ENCODE measurements at places on chromosomes 6 and 20.

DNA sequence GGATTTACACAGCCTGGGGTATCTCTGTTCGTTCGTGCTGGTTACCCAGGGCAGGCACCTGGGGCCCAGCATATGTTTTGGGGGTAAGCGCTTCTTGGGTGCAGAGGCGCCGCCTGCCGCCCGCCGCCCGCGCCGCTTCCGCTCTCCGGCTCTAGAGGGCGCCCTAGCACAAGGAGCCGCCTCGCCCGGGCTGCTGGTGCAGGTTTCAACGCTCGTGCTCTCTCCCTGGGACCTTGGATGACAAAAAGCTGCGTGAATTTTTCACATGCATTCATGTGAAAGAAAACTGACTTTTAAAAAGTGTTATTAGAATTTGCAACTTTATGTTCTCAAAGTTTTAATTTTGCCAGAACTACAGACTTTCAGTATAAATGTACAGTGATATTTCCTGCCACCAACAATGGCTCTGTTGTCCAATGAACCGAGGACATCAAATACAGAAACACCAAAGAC is 32.5 kb downstream of the PRR18 start:
- peak; percentile 81 for DNase-seq

- DNase-seq: no peak
Measured at GRCh38 chr6:110728501-110728900, 86.8 kb downstream of the CDK19 start.

DNA sequence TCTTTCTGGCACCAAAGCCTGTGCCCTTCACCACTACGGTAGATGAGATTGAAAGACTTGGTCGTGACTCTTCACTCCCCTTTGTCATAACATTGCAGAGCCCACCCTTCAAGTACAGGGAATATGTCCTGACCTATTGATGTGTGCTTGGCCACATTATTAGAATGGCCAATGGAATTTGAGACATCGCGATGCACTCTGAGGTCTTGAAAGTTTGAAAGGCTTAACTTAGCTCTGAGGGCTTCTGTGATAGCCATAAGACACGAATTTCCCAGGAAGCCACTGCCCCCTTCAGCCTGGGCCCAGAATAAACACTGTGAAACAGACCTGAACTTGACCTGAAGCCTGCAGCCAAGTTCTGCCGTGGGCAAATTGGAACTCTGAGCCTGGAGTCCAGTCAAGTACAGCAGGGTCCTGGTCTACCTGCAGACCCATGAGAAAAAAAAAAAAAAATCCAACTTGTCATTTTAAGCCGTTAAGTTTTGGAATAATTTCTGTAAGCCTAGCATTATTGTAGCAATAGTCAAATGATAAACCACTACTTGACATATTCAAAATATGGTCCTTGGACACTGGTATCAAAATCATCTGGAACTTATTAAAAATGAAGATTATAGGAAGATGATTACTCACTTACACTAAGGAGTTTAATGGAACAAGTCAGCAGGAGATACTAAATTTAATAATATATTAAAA is 36.9 kb upstream of the TRAF3IP2 start:
- no peak for DNase-seq

DNA sequence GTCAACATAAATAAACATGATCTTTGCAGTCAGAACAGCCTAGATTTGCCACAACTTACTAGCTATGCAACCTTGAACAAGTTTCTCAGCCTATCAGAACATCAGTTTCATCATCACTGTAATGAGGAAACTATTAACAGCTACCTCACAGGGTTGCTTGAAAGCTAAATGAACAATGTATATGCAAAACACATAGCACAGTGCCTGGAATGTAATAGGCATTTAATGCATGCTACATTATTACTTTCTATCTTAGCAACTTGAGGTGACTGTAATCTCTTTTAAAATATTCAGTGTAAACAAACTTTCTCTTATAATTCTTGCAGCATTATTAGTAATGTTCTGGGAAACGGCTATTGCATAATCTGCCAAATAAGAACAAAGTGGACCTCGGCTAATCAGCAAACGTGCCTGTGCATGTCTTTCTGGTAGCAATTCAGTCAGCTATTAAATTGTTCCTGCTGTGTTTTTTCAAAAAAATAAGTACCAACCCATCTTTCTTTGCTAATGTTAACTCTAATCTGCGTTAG is 61.5 kb downstream of the SYNE1 start:
- DNase-seq: no peak

DNA sequence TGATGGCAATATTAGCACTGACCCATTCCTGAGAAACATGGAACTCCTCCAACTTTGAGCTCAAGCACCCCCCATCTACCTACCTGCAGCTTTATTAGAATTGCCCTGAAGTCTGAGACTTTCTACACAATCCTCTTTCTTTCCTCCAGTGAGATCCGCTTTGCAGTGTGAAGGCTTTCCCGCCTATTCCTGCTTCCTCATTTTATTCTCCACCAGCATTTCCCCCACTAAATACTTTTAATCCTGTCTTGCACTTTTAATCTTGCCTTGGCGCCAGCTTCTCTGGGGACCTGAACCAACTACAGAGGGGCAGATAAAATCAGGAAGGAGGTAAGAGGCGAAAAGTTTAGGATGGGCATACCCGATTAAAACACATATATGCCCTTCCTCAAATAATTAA is 178.1 kb upstream of the PRDM1 start:
- DNase-seq: no peak

- DNase-seq: no peak
Measured at GRCh38 chr20:37643400-37643799, 50.4 kb upstream of the CTNNBL1 start.
